ENCODE measurements at places on chromosomes 2 and 18.

DNA sequence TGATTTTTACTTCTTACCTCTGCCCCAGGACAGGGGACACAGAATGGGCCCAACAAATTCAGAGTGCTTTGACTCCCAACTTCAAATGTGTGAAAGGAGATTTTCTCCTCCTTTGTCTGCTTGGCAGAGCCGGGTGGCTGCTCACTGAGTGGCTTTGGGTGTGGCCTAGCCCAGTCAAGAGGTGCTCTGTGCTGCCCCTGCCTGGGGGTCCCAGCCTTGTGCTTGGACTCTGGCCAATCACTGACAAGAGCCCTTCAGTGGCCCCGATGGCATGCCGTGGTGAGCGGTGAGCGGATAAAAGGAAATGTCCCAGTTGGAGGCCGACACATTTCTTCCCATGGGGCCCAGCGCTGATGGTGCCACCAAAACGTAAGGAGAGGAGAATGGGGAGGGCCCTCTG lies 259.2 kb downstream of the CELF4 start:
- no peak for DNase-seq

- DNase-seq, result no peak
These were observed 32.9 kb upstream of the EDAR start for GRCh38 chr2:109021895-109022300.

DNA sequence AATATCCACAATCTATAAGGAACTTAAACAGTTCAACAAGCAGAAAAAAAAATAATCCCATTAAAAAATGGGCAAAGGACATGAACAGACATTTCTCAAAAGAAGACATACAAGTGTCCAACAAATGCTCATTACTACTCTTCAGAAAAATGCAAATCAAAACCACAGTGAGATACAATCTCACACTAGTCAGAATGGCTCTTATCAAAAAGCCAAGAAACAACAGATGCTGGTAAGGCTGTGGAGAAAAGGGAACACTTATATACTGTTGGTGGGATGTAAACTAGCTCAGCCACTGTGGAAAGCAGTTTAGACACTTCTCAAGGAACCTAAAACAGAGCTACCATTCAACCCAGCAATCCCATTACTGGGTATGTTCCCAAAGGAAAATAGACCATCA lies 7.2 kb upstream of the CRYGB start:
- no peak for DNase-seq

GRCh38 chr2:46521215-46521683 lies 41.9 kb downstream of the TMEM247 start:
- no peak for DNase-seq

GRCh38 chr2:23828256-23828980 lies 98.5 kb downstream of the ATAD2B start:
- no peak for DNase-seq

- DNase-seq, result no peak
These were observed 134.3 kb downstream of the MEP1B start for GRCh38 chr18:32324181-32324580.

DNA sequence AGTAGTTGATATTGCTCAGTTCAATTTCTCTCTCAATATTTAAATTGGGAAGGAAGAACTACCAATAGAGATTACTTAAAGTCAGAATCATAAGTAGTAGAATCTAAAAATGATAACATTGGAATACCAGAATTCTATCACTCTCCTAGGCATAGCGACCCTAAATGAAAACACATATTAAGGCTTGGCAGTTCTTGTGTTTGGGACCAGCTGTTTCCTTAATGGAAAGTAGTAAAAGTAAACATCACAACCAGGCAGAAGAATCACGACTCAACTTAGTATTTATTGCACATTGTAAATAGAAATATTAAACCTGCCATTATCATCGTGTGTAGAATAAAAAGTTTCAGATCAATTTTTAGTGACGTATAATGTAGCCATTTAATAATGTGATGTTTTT lies 117.5 kb downstream of the SPHKAP start:
- no peak for DNase-seq

GRCh38 chr2:18934886-18935285 lies 345.5 kb upstream of the NT5C1B start:
- DNase-seq, result no peak

Data from stimulated activated CD4-positive, alpha-beta T cell treated with anti-CD3 and anti-CD28 coated beads, Interleukin-4, amount 100 ng/mL, for 1 hour (primary cell).